ENCODE measurements at places on chromosomes 1 and 21.

DNA sequence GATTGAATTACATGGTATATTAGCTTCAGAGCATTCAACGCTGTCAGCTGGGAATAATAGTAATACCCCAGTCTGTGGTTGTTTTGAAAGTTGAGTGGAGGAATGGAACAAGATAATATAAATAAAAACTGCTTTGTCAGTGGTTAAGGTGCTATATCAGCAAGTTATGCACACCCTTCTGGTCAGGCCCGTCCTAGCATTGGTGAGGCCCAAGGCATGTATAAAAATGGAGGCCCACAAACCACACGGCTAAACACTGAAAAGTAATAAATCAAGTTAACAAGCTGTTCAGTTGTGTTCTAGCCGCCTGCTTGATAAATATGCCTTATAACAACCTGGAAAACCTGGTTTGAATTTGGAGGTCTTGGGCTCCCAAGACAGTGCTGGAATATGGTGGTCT, 77.4 kb downstream of the PSMG1 start:
- no peak for DNase-seq

- DNase-seq = no peak
Observed at GRCh38 chr1:196449460-196449859, 158.8 kb downstream of the KCNT2 start.

- peak; percentile 39 for DNase-seq
Observed at GRCh38 chr1:31795801-31796621, 19.8 kb downstream of the SPOCD1 start.

- no peak for DNase-seq
Observed at GRCh38 chr1:88237058-88237457, 447.0 kb upstream of the PKN2 start.

- no peak for DNase-seq
Observed at GRCh38 chr1:81543764-81544163, 257.0 kb upstream of the ADGRL2 start.

GRCh38 chr1:36889478-36890226, 144.7 kb downstream of the GRIK3 start:
- DNase-seq = no peak

- DNase-seq = no peak
Observed at GRCh38 chr1:246297279-246298265, 209.5 kb downstream of the SMYD3 start.

DNA sequence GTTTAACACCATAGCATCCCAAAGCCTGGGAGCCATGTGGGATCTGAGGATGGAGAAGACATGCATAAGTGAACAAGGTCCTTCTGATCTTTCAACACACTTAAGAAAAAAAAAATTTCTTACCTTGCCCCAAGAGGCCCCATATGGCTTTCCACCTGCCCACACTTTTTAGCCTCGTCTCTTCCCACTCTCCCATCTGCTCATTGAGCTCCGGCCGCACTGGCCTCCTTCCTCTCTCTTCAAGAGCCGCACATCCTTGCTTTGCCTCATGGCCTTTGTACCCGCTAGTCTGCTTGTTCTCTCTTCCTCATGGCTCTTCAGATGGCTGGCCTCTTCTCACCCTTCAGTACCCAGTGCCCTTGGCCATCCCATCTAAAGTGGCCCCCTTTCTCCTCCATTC, 70.2 kb upstream of the PDE4B start:
- DNase-seq = peak; percentile 71

All from NCI-H2171 treated with DMSO at 0.1 percent for 48 hours (cell line).